ENCODE measurements at places on chromosomes 3 and 15.
A peak's percentile ranks its signal among the peaks of the same experiment; 100 is the strongest.

DNA sequence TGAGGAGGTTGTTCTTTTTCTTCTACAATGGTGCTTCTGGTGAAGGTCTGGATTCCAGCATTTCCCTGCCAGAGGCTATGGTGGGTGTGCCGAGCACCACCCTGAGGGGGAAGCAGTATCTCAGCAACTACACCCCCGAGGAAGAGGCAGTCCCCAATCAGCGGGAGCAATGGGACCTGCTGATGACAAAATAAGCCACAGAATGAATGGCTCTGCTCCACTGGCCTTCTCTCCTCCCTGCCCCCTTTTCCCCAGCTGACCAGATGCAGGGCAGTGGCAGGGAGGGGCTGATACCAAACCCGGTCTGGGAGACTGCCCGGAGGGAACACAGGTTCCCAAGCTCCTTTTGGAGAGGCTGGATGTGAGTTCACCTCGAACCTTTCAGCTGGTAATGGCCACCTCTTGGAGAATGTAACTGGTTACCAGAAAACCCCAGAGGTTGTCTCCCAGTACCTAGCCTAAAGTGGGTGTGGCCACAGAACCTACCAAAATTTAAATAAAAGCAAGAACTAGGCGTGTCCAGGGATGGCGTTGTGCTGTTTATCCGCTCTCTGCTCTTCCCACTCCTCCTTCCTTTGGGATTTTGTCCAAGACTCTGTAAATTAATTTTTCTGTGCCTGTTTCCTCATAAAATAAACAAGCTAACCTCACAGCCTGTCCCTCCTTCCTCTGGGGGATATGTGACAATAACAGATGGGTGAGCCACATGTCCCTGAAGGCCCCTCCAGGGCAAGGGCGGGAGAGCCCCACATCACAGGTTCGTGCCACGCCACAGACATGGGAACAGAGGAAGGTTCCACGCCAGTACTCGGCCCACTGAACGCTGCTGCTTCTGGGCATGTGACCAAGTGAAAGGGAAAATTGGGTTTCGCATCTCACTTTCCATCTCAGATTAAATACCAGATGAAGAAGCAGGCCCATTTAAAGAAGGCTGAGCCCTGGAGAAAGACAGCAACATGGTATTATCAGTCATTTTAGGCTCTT is 35.1 kb upstream of the SPTBN5 start:
- no peak for DNase-seq

GRCh38 chr3:175735866-175736265 is 876.7 kb downstream of the NAALADL2 start:
- no peak for DNase-seq

DNA sequence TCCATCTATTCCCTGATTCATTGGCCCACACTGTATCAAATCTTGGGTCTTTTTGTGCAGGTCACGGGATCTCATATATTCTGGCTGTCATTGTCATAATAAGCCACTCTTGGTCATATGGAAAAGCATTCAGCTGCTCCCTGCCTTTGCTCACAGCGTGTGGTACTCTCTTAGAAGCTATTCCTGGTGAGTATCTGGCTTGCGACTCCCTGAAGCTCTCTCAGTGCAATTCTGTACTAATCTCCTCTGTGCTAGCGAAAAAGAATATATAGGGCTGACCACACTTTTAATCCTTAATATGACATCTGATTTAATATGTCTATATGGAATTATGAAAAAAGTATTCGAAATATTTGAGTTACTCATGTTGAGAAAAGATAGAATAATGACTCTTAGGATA is 440.8 kb upstream of the GBE1 start:
- DNase-seq = no peak

DNA sequence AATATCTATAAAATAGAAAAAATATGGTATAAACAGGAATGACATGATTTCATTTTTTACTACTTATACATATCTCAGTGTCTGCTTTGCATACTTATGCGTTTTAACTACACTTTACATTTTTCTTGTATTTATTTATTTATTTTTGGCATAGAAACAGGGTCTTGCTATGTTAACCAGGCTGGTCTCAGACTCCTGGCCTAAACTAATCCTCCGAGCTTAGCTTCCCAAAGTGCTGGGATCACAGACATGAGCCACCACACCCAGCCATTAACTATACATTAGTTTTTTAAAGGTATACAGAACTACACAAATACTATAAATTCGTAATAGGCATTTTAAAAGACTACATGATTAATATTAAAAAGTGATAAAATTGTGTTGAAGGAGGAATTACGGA is 9.1 kb downstream of the ADAM10 start:
- DNase-seq = no peak

DNA sequence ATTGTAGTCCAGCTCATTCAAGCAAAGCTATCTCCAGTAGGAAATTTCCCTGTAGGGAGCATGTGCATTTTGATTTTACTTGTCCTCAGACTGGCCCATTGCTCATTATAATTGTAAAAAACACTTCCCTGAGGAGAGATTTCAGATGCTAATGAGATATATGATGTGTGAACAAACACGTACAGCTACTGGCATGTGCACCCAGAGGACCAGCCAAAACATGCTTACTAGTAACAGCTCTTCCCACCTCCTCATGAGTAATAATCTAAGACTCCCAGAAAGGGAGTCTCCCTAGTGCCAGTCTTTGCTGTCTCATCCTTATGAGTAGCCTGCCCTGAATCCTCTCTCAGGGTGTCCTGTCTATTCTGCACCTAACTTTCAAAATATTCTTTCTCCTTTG is 43.4 kb downstream of the FBXO22 start:
- DNase-seq = no peak

DNA sequence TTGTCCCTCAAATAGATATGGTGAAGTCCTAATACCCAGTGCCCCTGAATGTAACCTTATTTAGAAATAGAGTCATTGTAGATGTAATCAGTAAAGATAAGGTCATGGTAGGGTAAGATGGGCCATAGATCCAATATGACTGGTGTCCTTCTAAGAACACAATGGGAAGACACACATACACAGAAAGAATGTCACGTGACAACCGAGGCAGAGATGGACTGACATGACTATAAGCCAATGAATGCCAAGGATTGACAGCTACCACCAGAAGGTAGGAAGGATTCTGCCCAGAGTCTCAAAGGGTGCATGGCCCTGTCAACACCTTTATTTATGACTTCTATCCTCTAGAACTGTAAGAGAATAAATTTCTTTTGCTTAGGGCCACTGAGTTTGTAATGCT is 231.2 kb downstream of the IL5RA start:
- DNase-seq = no peak

GRCh38 chr3:46383951-46384330 is 13.2 kb downstream of the CCR5 start:
- DNase-seq = no peak

DNA sequence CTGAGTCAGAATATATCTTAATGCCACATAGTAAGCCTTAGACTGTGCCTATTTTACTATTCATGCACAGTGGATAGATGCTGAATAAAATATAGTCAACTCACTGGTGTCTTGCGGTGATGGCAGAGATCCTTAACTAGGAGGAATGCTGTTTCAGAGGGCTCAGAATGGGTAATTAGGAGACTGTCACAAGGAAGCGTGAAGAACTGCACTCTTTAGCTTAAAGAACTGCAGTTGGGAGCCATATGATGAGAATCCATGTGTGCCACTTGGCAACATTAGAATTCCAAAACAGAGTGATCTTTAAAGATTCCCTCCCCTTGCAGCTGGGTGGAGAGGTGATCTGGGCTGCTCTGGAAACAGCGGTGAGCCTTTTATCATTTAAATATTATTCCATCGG is 357.6 kb downstream of the MCTP2 start:
- no peak for DNase-seq

DNA sequence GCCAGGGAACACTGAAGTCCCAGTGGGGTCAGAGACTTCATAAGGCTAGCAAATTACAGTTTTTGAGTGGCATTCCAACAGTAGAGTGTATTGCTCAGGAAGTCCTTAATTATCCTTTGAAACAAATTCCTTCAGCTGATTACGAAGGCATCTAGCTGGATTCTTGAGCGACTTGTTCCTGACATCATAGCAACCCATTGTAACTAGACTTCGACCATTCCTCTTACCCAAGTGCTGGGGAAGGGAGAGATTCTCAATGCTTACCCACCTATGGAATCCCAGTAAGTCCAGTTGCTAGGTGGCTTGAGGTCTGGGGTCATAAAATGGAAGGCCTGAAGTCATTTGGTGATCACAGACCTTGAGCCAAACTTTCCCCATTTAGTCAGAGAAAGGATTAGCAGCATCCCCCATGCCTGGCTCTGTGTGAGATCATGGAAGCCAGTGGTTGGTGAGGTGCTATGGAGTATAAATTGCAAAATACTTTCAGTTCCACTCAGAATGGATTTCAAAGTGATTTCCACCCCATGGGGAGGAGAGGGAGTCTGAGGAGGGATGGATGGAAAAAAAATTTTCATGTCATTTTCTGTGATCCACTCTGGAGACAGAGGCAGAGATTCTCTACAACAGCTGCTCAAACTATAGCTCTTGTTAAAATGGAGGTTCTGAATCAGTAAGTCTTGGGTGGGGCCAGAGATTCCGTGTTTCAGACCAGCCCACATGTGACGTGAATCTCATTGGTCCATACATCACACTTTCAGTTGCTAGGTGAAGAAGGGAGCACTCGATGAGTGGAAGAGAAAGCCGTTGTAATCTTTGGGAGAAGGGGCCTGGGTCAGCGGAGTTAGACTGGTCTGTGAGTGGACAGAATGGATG is 45.7 kb downstream of the CD86 start:
- peak; percentile 7 for DNase-seq

- DNase-seq = no peak
Measured at GRCh38 chr3:194999491-194999890, 271.5 kb downstream of the XXYLT1 start.

DNA sequence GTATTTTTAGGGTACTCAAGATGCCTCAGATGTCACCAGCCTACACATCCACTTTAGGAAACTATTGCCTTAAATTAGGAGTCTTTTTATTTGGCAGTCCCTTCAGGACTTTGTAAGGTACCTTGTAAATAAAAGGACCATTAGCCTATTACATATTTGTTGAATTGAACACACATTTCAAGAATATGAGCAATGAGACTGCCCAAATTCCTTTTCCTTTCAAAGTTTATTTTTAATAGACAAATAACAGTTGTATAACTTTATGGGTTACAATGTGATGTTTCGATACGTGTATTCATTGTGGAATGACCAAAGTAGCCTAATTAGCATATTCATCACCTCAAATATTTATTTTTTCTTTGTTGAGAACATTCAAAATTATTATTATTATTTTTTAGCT is 176.7 kb upstream of the PDZRN3 start:
- no peak for DNase-seq

DNA sequence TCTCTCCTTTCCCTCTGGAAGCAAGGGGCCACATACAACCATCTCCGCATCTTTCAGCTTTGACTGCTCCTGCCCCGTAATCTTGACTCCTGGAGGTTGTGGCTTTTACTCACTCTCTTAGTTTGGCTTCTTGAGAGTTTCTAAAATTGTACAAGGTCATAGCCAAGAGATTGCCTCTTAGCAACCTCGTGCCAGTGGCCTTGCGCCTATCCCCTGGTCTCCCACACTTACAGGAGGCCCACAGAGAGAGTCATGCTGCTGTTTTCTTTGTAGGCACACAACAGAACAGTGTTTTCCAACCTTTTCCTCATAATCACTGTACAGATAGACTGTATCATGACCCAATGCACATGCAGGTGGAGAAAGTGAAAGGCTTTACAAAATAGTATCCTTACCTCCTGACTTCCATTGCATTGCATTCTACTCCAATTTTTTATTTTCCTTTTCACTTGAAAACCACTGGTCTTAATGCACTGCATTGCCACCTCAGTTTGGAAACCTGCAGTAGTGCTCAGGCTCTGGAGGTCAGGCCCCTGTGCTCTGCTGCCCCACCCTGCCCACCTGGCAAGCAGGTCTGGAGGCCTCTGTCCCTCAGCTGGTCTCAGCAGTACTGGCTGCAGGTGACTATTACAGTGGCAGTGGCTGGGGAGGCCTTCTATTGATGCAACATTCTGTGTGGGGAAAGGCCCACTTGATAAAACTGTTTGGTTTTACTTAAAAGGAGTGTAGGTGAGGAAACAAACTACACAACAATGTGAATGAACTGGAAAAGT is 156.2 kb downstream of the DNAJB8 start:
- no peak for DNase-seq

- DNase-seq = no peak
Measured at GRCh38 chr3:123289391-123290106, 87.8 kb downstream of the SEC22A start.

GRCh38 chr3:46593979-46594378 is 18.3 kb upstream of the FAM240A start:
- no peak for DNase-seq

GRCh38 chr3:149368674-149369497 is 8.6 kb downstream of the TM4SF1 start:
- DNase-seq = peak; percentile 81

- no peak for DNase-seq
Measured at GRCh38 chr15:93587059-93587521, 498.1 kb upstream of the RGMA start.

GRCh38 chr15:69338535-69339213 is 40.0 kb downstream of the PAQR5 start:
- no peak for DNase-seq

- no peak for DNase-seq
Measured at GRCh38 chr3:105067361-105067760, 299.3 kb upstream of the ALCAM start.

- no peak for DNase-seq
Measured at GRCh38 chr3:106783231-106783630, 594.0 kb upstream of the CCDC54 start.

- DNase-seq = no peak
Measured at GRCh38 chr3:194313560-194314387, 37.4 kb downstream of the CPN2 start.

DNA sequence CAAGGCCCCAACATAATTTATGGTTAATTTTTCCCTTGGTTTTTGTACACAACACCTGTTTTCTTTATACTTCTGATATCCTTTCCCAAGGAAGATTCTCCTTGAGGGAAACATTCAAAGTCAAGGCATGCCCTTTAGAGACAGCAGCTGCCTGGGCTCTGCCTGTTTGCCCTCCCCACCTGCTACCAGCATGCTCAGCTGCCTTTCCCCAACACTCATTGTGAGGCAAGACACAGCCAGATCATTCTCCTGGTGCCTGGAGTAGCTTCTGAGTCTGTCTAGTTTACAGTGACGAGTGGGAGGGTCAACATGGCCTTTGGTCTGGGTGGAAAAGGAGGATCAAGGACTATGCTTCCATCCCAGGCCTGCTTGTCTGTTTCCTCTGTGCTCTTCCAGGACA is 132.5 kb downstream of the EPHB1 start:
- no peak for DNase-seq

DNA sequence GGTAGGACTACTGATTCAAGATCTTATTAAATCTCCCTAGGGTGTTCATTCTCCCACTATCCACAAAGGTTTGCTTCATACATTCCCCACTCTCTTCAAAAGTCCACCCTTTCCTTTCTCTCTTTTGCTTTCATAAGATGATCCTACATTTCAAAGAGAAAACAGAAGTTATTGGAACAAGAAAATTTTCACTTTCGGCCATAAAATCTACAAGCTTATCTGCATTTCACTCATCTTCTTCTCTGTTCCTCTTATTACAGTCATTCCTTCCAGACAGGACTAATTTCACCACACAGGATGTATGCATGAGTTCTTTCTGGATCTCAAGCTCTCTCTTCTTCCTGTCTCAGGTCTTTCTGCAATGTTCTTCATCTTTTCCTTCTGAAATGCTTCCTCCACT is 238.7 kb downstream of the ISL2 start:
- DNase-seq = no peak

- no peak for DNase-seq
Measured at GRCh38 chr15:42724276-42724675, 12.7 kb downstream of the CDAN1 start.

- DNase-seq = no peak
Measured at GRCh38 chr15:98144388-98144787, 183.9 kb downstream of the ARRDC4 start.

GRCh38 chr3:197736010-197736490 is 654 bp downstream of the RUBCN start:
- DNase-seq = no peak

- no peak for DNase-seq
Measured at GRCh38 chr3:172520301-172520831, 2.9 kb downstream of the TNFSF10 start.

Measured in NCI-H774 (cell line).